ENCODE measurements at places on chromosomes 7 and 10.

DNA sequence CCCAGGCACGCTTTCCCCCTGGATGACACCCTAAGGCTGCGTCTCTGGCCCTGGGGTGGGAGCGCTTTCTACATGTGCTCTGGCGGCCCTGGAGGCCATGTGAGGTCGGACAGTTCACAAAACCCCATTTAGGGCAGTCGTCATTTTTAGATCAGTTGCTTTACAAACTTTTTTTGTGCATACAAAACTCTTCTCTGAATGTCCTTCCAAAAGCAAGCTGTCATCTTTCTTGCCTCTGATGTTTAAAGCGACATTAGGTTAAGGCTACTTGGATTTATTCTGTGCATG lies 5.9 kb downstream of the MAFK start:
- DNase-seq: no peak

DNA sequence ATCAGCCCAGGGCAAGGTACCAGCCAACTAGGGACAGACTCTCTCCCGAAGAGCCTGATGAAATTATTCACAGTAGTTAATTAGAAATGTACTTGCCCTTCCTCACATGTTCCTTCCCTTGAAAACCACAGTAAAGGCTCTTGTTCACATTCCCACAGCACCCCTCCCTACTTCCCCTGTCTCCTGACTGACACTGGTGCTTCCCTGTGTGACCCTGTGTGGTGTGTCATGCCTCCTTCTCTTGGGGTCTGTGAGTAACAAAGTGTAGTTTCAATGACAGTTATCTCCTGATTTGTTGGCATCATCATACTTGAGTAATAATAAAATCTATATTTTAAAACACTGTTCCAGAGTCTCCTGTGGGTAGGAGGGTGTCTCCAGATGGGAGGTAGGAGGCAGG lies 209.7 kb downstream of the ABCA13 start:
- no peak for DNase-seq

DNA sequence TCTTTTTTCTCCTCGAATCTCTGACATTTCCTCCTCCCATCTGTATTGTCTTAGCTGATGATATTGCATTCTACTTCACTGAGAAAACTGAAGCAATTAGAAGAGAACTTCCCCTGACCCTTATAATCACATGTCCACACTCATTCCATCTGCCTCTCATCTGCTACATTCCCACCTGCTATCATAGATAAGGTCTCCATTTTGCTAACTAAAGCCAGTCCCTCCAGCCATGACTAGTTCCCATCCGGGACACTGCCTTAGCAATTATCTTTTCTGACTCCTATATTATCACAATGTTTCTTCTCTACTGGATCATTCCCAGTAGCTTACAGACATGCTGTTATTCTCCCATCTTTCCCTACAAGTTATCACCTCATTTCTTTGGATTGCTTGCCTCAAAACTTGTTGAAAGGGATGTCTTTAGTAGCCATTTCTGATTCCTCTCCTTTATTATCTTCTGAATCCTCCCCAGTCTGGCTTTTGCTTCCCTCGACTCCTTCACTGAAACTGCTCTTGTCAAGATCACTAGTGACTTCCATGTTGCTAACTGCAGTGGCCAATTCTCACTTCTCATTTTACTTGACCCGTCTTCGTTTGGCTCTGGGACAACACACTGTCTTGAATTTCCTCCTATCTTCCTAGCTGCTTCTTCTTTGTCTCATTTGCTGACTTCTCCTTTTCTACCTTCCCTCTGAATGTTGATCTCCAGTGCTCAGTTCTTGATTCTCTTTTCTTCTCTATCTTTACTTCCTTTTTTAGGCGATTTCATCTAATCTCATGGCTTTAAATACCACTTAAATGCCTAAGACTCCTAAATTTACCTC lies 35.9 kb downstream of the FZD1 start:
- no peak for DNase-seq

DNA sequence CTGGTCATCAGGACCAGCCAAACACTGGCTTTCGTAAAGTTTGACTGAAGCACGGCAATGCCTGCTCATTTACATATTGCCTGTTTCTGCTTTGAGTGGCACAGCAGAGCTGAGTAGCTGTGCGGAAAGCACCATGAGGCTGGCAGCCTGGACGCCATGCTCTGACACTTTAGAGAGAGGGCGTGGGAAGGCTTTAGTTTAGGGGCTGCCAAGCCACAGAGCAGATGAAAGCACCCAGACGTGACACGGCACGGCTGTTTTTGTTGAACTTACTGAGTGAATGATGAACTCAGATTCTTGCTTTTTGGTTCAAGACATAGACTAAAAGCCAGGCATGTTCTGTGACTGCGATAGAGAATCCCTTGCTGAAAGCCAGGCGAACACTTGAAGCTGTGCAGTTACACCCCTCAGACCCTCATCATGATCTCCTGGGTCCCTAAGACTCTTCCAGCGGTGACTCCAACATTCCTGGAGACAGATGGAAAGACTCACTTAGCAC lies 182.1 kb downstream of the ZMYND11 start:
- no peak for DNase-seq

DNA sequence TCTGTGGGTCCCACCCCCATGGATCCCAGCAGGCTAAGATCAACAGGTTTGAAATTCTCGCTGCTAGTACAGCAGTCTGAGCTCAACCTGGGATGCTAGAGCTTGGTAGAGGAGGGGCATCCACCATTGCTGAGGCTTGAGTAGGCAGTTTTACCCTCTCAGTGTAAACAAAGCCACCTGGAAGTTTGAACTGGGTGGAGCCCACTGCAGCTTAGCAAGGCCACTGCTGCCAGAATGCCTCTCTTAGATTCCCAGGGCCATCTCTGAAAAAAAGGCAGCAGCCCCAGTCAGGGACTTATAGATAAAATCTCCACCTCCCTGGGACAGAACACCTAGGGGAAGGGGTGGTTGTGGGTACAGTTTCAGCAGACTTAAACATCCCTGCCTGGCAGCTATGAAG lies 190.0 kb upstream of the CACNA2D1 start:
- no peak for DNase-seq

- no peak for DNase-seq
These were observed 102.8 kb upstream of the DIP2C start for GRCh38 chr10:792083-792791.

DNA sequence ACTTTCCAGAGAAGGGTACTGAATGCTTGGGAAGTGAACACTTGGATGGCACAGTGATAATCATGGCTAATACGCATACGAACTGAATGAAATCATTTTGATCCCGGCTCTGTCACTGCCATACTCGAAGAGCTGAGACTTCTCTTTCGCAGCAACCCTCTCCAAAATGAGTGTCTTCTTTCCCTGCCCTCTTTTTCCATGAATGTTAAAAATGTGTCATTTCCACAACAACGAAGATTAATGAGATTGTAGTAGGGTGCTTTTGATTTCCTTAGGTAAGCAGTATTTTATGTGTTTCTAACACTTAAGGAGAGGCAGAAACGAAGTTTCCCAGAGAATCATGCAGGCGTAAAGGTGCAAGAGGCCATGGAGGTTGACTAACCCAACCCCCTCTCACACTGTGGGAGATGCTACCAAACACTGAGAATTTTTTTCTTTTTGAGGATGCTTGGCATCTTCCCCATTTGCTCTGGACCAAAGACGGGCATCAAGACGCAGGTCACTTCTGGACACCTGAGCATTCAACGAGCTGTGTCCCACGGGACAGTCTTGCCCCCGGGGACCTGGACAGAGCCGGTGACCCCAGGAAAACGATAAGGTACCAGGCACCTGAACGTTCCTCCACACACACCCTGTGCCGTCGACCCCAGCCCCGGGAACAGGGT lies 823 bp downstream of the COPG2 start:
- no peak for DNase-seq

DNA sequence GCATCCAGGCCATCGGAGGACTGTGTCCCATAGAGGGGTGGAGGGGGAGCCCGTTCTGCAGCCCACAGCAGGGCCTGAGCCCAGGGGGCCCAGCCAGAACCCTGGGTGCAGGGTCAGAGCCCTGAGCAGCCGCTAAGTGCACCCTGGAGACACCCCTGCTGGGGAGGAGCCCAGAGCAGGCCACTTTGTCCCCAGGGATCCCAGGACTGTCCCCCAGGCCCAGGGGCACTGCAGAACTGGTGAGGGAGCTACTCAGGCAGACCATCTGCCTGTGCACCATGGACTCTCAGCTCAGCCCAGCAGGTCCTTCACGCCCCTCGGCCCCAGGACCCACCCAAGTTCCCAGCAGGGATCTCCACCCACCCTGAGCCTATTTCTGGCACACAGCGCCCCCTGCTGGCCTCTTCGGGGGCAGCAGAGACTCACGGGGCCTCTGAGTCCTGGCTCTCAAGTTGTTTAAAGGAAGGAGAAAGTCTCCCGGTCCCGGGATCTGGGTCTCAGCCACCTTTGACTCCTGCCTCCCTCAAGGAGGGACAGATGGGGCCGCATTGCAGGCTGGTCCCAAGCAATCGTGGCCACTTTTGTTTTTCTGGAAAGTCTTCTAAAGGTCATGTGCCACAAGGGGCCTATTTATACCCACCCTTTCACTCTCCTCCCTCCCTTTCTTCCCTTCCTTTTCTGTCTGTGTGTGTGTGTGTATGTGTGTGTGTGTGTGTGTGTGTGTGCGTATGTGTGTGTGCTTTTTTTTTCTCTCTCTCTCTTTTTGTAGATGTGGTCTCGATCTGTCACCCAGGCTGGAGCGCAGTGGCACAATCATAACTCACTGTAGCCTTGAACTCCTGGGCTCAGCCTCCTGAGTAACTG lies 90.3 kb downstream of the MYL10 start:
- DNase-seq: no peak

DNA sequence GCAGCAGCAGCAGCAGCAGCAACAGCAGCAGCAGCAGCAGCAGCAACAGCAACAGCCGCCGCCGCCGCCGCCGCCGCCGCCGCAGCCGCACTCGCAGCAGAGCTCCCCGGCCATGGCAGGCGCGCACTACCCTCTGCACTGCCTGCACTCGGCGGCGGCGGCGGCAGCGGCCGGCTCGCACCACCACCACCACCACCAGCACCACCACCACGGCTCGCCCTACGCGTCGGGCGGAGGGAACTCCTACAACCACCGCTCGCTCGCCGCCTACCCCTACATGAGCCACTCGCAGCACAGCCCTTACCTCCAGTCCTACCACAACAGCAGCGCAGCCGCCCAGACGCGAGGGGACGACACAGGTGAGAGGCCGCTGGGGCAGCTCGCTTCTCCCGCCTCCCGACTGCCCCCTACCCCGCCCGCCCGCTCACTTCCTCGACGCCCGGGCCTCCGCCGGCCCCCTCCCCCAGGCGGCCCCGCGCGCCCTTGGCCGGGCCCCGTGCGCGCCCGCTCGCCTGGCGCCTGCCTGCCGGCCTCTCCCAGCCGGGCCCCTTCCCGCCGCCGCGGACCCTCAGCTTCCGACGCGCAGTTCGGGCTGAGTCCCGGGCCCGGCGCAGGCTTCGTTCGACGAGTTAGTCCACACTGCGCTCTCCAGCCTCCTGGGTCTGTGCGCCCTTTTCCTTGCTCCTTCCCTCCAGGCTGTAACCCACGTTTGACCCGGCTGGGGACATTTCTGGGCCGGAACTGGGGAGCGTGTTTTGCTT lies 882 bp downstream of the DLX6 start:
- no peak for DNase-seq

GRCh38 chr10:133257489-133258065 lies 19.1 kb downstream of the ADAM8 start:
- DNase-seq: no peak

DNA sequence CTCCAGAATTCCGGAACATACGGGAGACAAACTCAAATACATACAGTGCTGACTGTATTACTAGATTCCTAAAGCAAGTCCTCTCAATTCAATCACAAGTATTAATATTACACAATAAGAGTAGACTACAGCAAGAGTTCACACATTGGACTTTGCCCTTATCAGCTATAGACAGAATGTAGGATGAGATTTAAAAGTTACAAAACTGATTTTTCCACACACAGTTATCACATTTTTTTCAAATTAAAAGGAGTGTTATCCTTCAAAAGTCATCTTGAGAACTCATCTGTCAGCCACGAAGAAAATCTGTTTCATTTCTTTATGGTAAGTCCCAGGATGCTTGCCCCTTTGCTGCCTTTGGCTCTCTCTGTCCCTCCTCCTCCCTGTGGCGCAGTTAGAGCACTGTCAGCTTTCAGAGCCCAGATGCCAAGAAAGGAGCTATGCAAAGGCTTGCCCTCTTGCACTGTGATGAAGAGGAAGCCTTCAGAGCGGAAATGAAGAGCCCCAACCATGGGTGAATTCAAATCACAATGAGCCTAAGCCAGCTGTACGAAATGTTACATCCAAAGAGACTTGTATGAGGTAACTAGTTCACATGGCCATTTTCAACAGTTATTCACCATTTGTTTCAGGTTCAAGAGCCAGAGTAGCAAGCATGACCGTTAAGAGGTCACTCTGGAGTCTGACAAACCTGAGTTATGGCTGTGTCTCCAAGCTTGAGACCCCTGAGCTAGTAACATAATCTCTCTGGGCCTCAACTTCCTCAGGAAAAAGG lies 10.7 kb downstream of the NCOA4 start:
- DNase-seq: no peak

DNA sequence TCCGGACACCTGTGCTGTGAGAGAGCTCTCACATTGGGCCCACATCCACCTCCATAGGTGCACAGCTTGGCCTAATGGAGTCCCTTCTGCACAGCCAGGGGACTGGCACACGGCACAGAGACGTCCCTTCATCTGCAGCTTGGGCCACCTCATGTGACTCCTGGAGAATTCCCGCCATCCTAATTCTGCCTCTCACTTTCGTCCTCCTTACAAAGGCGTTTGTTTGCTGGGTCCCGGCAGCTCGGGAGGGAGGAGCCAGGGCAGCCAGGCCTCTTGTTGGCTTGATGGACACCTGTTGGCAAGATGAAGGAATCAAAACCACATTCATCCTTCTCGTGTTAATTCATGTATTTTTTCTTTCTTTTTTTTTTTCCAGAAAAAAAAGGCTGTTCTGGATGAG lies 30.7 kb upstream of the TTYH3 start:
- DNase-seq: no peak

GRCh38 chr7:116176226-116176625 lies 34.1 kb upstream of the TES start:
- DNase-seq: no peak

DNA sequence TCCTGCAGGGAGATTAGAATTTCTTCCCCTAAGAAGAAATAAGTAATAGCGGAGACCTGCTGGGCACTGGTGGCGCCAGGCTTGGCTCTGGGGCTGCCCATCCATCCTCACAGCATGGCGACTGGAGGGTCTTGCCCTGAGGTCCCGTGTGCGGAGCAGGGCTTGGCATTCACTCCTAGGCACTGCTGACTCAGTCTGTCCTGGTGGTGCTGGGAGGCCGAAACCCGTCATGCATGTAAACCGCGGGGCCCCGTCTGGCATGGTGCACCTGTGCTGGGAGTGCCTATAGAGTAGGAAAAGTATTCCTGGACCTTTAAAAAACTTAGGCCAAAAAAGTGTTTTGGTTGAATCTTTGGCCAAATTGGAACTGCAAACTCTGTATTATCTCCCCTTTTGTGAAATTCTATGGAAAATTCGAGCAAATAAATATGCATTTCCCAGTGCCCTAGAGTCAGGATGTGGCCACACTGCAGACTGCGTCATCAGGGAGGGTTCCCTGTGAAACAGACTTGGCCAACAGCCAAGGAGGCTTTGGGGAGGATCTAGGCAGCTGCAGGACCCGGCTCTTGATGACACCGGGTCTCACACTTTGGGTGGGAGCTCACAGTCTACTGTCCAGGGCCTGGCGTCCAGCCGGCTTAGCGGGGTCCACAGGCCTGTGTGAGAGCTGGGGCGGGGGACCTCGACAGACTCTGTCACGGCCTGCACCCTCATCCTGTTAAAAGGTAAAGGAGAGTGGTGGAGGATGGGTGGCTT lies 122.3 kb downstream of the VIPR2 start:
- no peak for DNase-seq

All from Panc1 (cell line).